ENCODE measurements at places on chromosomes 4 and X.

DNA sequence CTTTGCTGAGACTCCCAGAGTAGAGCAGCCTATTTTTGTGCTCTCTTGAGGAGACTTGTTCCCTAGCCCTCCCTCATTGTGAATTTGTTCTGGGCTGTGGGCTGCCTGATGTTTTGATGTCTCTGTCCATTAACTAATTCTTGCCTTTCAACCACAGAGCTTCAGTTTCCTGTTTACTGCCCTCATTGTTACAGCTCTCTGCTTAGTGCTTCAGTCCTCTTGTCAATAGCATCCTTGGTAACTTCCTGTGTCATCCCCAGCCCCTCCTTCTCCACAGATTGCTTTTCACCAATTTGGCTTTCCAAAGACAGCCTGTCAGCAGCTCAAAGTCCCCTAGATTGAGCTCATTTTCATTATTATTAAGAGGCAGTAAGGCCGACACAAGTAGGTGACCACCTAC is 69.9 kb downstream of the COX7B2 start:
- DNase-seq, result no peak

DNA sequence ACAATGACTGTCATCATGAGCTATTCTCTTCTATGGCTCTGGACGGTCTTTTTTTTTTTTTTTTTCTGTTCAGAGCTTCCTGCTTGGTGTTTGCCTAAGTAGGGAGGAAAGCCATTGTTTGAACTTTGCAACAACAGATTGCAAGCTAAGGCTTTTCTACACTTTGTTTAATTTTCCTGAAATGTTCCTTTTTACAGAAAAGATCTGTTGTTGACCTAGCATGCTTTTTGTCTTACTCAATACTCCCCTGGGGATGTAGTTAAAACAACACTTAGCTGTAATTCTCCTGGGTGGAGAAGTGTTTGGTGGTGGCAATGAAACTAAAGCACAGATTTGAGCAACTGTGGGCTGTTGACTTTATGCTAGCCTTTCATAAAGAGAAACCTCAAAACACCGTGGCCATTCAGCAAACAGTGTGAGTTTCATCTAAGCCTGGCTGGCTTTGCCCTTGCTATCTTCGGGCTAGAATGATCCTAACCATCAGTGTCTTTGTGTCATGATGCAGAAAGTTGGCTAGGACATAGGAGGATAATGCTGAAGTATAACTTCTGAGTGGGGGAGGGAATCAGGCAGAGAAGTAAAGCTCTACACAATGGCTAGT is 110.5 kb downstream of the ANXA3 start:
- no peak for DNase-seq

GRCh38 chr4:109266891-109267290 is 35.6 kb downstream of the COL25A1 start:
- no peak for DNase-seq

GRCh38 chr4:37803348-37803973 is 23.0 kb upstream of the PGM2 start:
- no peak for DNase-seq

- peak; percentile 70 for DNase-seq
Measured at GRCh38 chr4:139453041-139453370, 915 bp upstream of the RAB33B start.

GRCh38 chr4:47914926-47915237 is 499 bp upstream of the NFXL1 start:
- no peak for DNase-seq

- no peak for DNase-seq
Measured at GRCh38 chr4:33080275-33080674, 2360.1 kb downstream of the PCDH7 start.

- no peak for DNase-seq
Measured at GRCh38 chr4:111610681-111611080, 534.6 kb upstream of the FAM241A start.

GRCh38 chrX:55716937-55717336 is 612 bp upstream of the RRAGB start:
- no peak for DNase-seq

- DNase-seq, result no peak
Measured at GRCh38 chr4:53019485-53020382, 157.6 kb downstream of the RASL11B start.

DNA sequence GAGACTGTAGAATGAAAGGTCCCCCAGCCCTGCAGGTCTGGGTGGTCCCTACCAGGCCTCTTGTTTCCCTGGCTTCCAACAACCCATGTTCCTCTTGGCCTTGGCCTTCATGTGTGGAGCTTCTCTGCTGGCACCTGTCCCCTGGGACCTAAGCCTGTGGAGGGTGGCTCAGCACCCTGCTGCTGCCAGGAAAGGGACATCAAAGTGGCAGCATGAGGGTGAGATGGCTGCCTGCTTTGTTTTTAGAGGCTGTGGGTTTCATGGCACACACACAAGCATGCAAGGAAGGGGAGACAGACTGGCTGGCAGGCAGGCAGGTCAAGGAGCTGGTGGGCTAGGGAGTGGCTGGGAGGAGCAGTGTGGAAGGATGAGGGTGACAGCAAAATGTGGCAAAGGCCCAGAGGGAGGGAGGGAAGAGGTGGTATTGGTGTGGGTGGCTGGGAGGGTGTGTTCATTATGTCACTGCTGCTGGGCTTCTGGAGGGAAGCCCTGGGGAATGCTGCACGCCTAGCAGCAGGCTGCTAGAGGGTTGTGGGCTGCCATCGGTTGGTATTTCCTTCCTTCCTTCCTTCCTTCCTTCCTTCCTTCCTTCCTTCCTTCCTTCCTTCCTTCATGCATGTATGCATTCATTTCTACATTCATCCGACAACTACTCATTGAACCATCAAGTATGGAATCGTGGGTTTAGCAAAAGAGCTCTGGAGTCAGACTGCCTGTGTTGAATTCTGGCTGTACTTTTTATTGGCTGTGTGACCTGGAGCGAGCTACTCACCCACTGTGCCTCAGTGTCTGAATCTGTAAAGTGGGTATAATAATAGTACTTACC is 128.7 kb upstream of the PJA1 start:
- DNase-seq, result no peak

GRCh38 chr4:42329421-42329820 is 67.9 kb upstream of the SHISA3 start:
- DNase-seq, result no peak

DNA sequence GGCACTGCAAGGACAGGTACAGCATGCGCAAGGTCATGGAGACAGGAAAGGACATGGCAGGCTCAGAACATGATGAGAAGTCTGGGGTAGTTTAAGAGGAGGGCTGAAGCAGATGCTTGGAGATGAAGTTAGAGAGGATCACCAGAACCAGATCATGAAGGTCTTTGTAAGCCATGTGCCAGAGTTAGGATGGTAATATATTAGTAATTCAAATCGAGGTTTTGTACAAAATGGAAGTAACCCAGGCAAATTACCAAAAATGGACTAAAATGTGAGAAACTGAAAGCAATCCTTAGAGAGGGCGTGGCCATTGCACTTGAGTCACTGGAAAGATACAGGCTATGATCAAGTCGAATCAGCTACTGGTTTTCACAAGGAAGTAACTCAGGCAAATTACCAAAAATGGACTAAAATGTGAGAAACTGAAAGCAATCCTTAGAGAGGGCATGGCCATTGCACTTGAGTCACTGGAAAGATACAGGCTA is 13.5 kb downstream of the RXFP1 start:
- DNase-seq, result no peak

DNA sequence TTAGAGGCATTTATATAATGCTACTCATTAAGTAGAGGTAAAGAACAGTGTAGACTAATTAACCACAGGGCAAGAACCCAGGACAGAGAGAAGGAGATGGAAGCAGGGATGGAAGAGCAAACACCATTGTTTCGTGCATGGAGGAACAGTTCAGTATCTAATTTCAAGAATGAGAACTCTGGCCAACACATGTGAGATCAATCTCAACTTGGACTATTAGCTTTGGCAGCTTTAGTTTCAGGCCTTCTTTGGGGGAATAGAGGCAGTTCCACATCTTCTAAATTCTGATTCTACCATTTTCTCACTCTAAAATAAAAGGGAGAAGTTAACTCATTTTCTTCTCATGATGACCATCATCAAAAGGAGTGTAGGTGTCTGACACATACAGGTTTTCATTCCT is 207.0 kb downstream of the LDB2 start:
- DNase-seq, result no peak

GRCh38 chr4:48692897-48693296 is 87.2 kb downstream of the FRYL start:
- DNase-seq, result no peak

DNA sequence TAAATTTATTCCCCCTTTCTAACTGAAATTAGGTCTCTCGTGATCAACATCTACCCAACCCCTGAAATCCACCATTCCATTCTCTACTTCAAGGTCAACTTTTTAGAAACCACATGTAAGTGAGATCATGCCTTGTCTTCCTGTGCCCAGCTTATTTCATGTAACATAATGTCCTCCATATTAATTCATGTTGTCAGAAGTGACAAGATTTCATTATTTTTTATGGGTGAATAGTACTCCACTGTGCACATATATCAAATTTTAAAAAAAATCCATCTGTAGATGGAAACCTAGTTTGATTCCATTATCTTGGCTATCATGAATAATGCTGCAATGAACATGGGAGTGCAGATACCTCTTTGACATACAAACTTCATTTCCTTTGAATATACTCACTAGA is 1.5 kb downstream of the PPID start:
- no peak for DNase-seq

GRCh38 chr4:163393471-163393870 is 49.8 kb downstream of the NPY5R start:
- DNase-seq, result no peak

DNA sequence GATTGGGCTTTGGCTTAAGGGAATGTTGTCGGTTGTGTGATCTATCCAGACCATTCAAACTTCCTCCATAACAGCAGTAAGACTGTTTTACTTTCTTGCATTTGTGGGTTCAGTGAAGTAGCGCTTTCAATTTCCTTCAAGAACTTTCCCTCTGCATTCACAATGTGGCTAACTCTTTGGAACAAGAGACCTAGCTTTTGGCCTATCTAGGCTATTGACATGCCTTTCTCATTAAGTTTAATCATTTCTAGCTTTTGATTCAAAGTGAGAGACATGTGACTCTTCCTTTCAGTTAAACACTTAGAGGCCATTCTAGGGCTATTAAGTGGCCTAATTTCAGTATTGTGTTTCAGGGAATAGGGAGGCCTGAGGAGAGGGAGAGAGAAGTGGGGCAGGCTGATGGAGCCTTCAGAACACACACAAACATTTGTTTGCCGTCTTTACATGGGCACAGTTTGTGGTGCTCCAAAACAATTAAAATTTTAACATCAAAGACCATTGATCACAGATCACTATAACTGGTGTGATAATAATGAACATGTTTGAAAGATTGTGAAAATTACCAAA is 34.1 kb downstream of the ADH5 start:
- no peak for DNase-seq

DNA sequence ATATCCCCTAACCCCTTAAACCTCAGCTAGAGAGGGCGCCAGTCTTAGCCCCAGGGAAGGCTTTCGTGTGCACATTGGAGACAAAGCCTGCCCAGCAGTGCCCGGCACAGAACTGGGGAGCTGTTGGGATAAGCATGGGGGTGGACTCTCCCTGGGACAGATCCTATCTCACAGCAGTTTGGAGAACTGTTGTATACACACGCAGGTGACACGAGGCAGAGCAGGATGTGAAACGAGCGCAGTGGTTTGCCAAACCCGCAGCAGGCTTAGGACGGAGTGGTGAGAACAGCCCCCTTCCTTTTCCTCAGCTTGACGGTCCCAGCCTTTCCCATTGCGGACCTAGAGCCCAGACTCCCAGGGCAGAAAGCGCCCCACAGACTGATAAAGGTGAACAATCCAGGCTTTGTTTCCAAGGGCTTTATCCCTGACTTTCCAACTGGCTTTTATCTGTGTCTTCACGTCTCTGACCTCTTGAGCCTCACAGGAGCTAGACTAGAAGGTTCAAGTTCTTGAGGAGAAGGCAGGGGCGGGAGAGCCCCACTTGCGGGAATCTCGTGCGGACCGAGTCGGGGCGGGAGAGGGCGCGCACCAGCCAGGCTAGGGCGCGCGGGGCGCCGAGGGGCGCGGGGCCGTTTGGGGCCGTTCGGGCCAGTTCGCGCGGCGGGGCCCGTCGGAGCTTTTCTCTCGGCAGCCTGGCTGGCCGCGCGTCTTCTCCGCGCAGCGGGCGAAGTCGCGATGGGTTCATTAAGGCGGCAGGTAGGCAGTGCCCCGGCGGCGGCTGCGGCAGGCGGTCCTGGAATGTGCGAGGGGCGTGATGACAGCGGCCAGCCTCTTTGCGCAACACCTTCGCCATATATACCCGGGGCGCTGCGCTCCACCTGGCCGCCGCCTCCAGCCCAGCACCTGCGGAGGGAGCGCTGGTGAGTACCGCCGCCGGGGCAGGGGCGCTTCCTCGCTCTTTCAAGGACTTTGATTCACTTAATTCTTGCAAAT is at the start of gene SLC34A2:
Gene SLC34A2, plus strand, starts transcription at position 881 of the 993 bp plus-strand sequence. CDS start 6,650 bp downstream, outside the sequence.
- no peak for DNase-seq

GRCh38 chr4:92399032-92399431 is 95.3 kb downstream of the GRID2 start:
- no peak for DNase-seq

DNA sequence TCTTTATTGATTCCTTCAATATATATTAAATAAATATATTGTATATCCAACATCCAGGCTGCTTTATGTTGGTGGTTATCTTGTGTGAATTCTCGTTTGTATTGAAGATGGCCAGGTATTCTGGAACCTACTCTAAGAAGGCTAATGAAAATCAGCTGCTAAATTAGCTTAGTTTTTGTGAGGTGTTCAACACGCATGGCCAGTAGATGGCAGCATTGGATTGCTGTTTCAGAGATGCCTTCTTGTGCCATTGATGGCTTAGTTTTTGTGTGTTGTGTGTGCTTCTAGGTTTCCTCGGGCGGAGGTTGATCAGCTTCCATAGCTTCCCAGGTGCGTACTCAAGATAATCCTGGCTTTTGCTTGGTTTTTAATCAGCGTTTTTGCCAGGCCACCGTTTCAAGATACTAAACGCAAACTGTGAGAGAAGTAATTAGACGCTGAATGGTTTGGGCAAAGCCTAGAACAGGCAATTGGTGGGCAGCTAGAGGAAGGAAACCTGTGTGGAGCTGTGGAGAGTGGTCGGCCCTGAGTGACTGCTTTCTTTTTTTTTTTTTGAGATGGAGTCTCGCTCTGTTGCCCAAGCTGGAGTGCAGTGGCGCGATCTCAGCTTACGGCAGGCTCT is 15.1 kb downstream of the NOCT start:
- peak; percentile 72 for DNase-seq

DNA sequence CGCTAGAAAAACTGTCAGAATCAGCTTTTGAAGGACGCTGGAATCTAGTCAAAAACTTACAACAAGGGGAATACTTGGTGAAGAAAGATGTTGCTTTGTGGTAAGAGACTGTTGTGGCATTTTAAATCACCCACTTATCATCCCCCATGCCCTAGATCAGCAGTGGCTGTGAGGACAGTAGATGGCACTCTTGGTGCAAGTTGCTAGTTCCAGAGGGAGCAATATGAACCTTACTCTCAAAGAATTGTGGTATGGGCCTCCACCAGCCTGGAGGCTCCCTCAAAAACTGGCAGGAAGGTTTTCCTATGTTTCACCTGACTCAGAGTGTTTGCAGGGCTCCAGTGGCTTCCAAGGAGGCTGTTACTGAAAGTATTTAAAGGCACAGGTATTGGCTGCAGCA is 37.7 kb upstream of the SLC16A2 start:
- no peak for DNase-seq

- DNase-seq, result no peak
Measured at GRCh38 chrX:25976683-25977310, 161.3 kb upstream of the MAGEB18 start.
